ENCODE measurements at places on chromosomes 12 and 14.
A peak's percentile ranks its signal among the peaks of the same experiment; 100 is the strongest.

- no peak for DNase-seq
These were observed 469.8 kb downstream of the BCAT1 start for GRCh38 chr12:24479131-24479530.

- DNase-seq: no peak
These were observed 40.2 kb downstream of the PAH start for GRCh38 chr12:102876883-102877282.

GRCh38 chr14:95440951-95441350 lies 75.5 kb downstream of the SYNE3 start:
- no peak for DNase-seq

- DNase-seq: no peak
These were observed 44.1 kb downstream of the LRTM2 start for GRCh38 chr12:1864456-1864855.

DNA sequence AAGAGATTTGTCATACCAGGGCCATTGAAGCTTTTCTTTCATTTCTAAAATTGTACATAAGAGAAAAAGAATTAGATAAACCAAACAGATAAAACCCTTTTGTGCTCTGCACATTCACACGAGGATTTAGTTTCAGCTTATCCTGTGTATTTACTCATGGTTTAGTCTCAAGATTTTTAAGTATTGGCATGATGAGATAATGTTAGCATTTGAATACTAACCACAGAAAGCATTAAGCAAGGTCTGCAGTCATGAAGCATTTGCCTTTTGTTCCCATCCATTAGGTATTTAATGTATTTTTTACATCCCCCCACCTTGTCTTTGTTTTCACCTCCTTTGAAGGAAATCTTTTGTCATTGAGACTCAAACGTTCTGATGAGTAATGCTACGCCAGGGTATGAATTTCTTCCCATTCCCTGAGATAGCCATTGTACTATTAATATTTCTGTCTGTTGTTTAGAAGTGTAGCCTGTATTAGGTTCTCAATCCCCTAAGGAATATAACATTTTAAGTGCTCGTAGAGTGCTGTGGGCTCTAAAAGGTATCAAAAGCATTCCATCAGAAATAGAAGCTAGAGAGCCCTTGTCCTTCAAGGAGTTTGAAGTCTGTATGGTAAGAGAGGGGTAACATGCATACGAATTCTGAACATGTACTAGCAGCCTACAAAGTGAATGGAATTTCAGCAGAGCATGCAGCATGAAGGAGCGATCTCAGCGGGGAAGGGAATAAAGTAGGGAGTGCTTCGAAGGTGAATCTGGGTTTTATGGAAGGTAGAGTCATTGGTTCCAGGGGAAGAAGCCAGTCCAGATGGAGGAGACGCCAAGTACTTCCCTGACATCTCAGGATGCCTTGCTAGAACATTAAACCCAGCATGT lies 22.3 kb downstream of the CRADD start:
- no peak for DNase-seq

- no peak for DNase-seq
These were observed 6.1 kb upstream of the PSMA6 start for GRCh38 chr14:35286003-35286600.

DNA sequence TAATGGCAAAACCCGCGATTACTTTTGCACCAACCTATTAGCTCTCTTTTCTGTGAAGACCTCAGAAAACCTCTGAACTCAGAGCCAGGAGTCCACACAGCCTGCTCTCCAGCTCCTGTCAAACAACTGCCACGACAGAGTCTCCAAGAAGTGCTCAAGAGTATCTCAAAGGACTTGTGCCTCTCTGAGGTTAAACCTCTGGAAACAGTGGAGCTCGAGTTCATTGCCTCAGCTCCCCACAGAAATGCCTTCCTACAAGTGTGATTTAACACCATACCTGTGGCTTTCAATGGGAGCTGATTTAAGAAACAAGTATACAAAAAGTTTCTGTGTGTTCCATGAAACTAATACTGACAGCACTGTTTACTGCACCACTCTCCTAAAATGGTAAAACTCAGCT lies 20.1 kb downstream of the ACTN1 start:
- no peak for DNase-seq

GRCh38 chr12:57111031-57111734 lies at the start of gene STAT6:
Gene STAT6, minus strand, starts transcription at chr12:57111362. Its CDS starts 3,084 bp downstream, at chr12:57108278.
- peak; percentile 91 for DNase-seq

- no peak for DNase-seq
These were observed 839 bp downstream of the SLC38A1 start for GRCh38 chr12:46267825-46268582.

- DNase-seq: no peak
These were observed 98.4 kb downstream of the EFCAB11 start for GRCh38 chr14:89855961-89856656.

GRCh38 chr12:6534945-6535696 lies 804 bp downstream of the GAPDH start:
- DNase-seq: peak; percentile 82

DNA sequence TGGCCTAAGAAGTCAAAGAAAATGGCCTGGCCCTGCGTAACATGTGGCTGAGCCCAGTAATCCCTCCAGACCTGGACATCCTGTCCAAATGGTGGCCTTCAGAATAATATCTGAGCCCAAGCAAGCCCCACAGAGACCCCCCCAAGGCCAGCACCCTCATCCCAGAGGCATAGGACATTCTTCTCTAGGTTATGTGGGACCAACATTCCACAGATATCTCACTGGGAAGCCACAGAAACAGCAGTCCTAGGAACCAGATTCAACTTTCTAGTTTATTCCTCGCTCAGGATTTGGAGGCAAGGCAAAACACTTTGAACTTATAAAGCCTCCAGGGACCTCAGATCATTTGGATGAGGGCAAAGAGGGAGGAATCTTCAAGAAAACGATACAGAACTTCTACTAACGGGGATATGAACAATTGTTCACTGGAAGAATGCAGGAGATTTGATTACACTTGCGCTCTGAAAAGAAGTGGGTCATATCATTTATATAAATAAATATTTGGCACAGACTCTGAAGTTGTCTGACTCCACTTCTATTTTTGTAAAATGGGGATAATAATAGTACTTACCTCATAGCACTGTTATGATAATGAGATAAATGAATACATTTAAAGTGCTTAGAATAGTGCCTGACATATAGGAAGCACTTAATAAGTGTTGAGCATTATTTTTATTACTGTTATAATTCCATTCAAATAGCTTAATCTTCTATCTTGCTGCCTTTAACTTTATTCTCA lies 171.5 kb downstream of the NUAK1 start:
- DNase-seq: no peak

DNA sequence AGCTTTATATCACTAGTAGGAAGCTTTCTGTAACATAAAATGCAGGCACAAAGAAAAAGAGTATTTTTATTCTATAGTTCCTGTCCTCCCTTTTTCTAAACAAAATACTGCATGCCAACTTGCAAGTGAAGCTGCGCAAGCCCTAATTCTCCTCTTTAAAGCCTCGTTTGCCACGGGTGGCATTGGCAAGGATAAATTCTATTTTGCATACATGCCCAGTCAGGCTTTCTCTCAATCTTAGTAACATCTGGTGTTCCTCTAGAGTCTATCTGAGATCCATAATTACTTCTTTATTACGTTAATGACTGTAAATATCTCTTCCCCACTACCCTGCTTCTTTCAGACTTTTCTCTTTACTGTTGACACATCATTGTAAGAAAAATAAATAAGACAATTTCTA lies 97.1 kb upstream of the DAAM1 start:
- DNase-seq: no peak

All from lower leg skin (tissue), 4 donors.